Skin of body (tissue), 3 donors: ENCODE measurements at places on chromosomes 6 and 20. TPM values are rescaled to one million over a fixed set of nuclear protein-coding genes. Genes with fewer than 3 reads are reported as not detected.

DNA sequence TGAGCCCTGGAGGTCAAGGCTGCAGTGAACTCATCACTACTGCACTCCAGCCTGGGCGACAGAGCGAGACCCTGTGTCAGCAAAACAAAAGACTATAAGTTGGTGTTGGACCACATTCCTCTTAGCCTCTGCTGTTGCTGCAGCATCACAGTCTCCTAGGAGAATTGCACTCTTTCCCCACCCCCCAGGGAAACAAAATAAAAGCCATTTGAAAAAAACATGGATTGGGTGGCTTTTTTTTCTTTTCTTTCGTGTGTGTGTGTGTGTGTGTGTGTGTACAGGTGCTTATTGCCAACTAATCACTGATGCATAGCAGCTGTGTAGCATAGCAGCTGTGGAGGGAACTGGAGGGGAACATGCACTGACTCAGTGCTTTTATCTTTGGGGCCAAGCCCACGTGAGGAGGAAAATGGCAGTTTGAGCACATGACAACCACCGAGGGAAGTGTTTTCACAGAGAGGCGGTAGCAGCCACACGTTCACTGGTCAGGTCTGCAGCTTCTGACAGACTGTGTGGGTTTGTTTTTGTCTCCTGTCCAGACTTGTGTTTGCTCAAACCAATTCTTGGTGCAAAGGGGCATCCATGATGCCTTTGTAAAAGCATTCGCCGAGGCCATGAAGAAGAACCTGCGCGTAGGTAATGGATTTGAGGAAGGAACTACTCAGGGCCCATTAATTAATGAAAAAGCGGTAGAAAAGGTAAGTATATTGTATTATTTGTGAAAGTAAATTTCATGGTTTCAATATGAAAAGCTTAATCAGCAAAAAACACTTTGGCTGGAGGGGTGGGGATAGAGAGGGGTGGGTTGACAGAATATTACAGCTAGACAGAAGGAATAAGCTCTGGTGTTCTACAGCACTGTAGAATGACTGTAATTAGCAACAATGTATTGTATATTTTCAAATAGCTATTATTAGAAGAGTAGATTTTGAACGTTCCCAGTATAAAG is 27.7 kb downstream of the ALDH5A1 start:
- no peak for DNase-seq

GRCh38 chr20:17395729-17396128 is 135.4 kb downstream of the BFSP1 start:
- DNase-seq, result no peak

GRCh38 chr6:85429346-85429745 is 20.5 kb upstream of the NT5E start:
- DNase-seq, result no peak

The STMN3 gene
- total RNA-seq, result 21.6 TPM

The SIRPA gene
- total RNA-seq, result 16.4 TPM

DNA sequence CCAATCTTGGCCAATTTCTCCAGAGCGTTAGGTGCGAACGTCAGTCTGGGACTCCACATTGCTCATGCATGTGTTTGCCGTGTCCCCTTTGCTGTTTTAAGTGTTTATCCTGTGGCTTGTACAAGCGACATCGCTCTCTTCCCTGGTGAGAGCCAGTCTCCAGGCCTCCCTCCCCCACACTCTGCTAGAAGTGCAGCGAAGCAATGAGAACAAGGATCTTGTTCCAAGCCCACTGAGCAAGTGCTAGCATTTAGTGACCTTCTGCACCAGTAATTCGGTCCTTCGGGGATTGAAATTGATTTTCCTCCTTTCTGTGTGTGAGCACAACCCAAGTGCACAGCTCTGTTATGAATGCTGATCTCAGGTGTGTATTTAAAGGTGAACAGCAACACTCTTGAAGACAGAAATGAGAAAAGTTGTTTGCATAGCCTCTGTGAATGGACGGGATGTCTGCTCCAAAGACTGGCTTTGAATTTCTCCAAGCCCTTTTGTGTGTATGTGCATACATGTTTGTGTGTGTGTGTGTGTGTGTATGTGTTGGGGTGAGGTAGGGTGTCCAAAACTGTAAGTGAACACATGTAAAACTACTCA is 29.0 kb downstream of the CD83 start:
- no peak for DNase-seq

DNA sequence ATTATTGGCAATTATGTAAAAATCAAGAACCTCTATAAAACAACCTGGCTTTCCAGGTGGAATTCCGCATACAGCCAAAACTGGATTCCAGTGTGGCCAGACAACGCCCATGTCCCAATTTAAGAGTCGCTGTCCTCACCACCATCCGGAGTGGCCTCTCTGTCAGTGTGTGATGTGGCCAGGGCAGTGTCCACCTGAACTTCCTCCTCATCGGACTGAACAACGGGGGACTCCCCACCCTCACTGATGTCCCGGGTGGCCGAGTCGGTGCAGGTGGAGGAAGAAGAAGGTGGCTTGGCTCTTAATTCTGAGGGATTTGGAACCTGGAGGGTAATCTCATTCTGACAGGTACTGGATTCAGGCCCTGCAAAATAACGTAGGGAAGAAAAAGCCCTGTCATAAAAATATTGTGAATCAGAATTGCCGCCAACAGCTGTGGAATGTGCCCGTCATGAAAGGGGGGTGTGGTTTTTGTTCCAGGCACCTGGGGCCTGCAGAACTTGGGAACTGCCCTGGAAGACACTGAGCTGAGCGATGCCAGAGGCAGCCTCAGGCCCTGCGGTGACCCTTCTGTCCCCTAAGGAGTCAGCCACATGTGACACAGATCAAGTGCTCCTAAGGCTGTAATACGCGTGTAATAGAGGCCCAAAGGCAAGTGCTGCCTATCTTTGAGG is 139.8 kb downstream of the DTNBP1 start:
- no peak for DNase-seq

- DNase-seq, result peak; percentile 21
These were observed 141.7 kb downstream of the BACH2 start for GRCh38 chr6:90154755-90155470.

The TCEA2 gene
- 15.1 TPM for total RNA-seq

GRCh38 chr20:63165356-63166192 is 50.4 kb downstream of the YTHDF1 start:
- no peak for DNase-seq

The TSBP1 gene
- total RNA-seq, result not detected

DNA sequence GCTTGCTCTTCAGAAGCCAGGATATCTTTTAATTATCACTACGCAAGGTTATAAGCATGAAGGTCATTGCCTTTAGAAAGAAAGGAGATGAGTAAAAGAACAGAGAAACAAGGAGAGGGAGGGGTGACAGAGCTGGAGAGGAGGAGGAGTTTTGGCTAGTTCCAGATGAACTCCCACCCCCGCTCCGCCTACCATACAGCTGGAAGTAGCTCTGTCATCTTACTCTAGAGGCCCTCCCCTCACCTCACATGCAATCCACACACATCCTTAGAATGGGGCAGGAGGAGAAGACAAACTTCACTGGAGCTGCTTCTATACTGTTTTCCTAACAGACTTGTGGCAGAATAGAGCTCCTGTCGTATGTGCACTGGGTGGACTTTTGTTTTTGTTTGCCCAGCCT is 144.7 kb downstream of the SCML4 start:
- peak; percentile 55 for DNase-seq
